ENCODE measurements at places on chromosomes 16 and 17. TPM values are rescaled to one million over a fixed set of nuclear protein-coding genes. Genes with fewer than 3 reads are reported as not detected.

- DNase-seq, result no peak
Observed at GRCh38 chr16:81713796-81714195, 65.3 kb upstream of the PLCG2 start.

- no peak for DNase-seq
Observed at GRCh38 chr17:1871756-1872155, 42.0 kb downstream of the RPA1 start.

- no peak for DNase-seq
Observed at GRCh38 chr16:73037331-73037745, 10.6 kb downstream of the ZFHX3 start.

- no peak for DNase-seq
Observed at GRCh38 chr16:65867276-65867960, 499.1 kb upstream of the CDH5 start.

- peak; percentile 67 for DNase-seq
Observed at GRCh38 chr17:50149417-50150353, 792 bp downstream of the PPP1R9B start.

- DNase-seq, result no peak
Observed at GRCh38 chr16:27824006-27824405, 239.5 kb downstream of the GSG1L start.

- DNase-seq, result no peak
Observed at GRCh38 chr16:78543023-78543422, 443.6 kb downstream of the WWOX start.

- DNase-seq, result peak; percentile 36
Observed at GRCh38 chr17:31743797-31744196, 115.2 kb downstream of the COPRS start.

- DNase-seq, result no peak
Observed at GRCh38 chr16:8120001-8120400, 470.3 kb downstream of the TMEM114 start.

- DNase-seq, result no peak
Observed at GRCh38 chr17:80262775-80263244, 2.2 kb downstream of the RNF213 start.

GRCh38 chr17:38419508-38419981, 8.7 kb upstream of the ARHGAP23 start:
- no peak for DNase-seq

DNA sequence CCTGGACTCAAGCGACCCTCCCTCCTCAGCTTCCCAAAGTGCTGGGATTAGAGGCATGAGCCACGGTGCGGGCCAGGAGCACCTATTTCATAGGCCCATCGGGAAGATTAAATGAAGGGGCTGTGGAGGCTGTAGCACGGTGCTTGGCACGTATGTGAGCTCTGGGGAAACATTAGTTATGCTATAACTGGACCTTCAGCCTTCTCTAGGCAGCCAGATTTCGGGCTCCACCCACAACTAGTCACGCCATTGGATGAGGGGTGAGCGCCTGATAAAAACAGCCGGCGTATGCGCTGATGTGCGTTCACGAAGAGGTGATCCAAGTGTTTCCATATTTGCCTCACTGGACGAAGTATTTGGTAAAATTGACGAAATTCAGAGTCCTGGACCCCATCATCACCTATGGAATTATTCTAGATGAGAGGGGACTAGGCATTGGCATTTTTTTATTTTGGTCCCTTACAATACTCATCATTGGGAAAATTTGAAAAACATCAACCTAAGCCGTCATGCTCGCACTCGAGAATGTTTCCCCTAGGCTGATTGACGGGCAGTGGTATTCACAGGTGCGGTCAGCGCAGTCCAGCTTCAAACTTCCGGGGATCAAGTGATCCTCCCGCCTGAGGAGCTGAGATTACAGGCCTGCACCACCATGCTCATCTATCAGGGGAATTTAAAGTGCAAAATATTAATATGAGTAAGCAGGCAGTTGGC, 1.8 kb upstream of the ANKRD11 start:
- DNase-seq, result no peak

The GDPD1 gene
- total RNA-seq, result 1.5 TPM

The SLFN14 gene
- total RNA-seq, result not detected

The KRT24 gene
- not detected for total RNA-seq

The SOX9 gene
- total RNA-seq, result 4.1 TPM

The INCA1 gene
- 0.33 TPM for total RNA-seq

The ZG16B gene
- not detected for total RNA-seq

The MT3 gene
- total RNA-seq, result not detected

The EXOC3L1 gene
- 0.26 TPM for total RNA-seq

The NHERF1 gene
- 7.2 TPM for total RNA-seq

The KRT27 gene
- total RNA-seq, result not detected

The NECAB2 gene
- total RNA-seq, result under 0.01 TPM

The TOX3 gene
- not detected for total RNA-seq
